ENCODE measurements at places on chromosomes 1 and 21.

- no peak for DNase-seq
Measured at GRCh38 chr1:29592731-29593130, 356.4 kb downstream of the PTPRU start.

GRCh38 chr1:49297783-49298182 is 521.1 kb upstream of the BEND5 start:
- no peak for DNase-seq

GRCh38 chr1:36135330-36135667 is 10.3 kb upstream of the COL8A2 start:
- DNase-seq, result no peak

GRCh38 chr1:110700767-110701166 is 26.0 kb upstream of the KCNA3 start:
- no peak for DNase-seq

GRCh38 chr1:63955370-63956145 is 181.7 kb downstream of the ROR1 start:
- no peak for DNase-seq
